ENCODE measurements at places on chromosomes 7 and 10.

DNA sequence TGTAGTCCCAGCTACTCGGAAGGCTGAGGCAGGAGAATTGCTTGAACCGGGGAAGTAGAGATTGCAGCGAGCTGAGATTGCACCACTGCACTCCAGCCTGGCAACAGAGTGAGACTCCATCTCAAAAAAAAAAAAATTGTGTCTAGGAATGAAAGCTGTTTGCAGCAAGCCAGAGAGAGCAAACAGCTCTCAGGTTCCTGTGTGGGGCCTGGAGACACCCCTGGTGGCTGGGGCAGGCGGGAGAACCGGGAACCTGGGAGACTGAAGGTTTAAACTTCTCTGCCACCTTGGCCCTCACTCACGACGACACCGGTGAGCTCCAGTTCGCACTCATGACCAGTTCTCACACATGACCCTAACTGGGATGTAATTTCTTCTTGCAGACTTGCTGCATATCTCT is 13.2 kb upstream of the UNCX start:
- no peak for DNase-seq

DNA sequence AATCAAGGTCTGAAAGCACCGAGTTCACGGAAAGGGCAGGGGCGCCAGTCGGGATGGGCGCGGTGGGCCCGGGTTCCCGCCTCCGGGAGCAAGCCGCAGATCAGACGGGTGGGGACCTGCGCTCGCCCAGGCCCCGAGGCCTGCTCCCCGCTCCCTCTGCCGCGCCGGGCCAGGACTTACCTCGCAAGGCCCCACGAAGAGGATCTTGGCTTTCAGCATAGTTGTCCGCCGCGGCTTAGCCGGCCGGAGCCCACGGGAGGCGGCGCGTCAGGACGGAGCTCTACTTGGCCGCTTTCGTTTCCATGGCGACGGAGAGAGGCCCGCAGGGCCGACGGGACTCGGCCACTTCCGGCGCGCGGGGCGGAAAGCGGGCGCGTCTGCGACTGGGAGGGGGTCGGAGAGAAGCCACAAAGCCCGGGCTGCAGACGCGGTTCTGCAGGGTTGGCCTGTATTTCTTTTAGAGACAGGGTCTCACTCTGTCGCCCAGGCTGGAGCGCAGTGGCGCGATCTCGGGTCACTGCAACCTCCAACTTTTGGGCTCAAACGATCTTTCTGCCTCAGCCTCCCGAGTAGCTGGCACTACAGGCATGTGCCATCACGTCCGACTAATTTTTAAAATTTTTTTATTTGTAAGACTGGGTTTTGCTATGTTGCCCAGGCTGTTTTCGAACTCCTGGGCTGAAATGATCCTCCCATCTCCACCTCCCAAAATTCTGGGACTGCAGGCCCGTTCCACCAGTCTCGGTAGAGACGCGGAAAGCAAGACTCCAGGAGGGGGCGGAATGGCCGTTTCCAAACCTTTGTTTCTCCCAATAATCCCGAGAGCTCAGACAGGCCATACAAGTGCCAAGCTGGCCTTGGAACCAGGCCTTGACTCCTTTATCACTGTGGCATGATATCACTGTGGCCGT is at the start of gene IFT22:
Gene IFT22, minus strand, starts transcription at position 322 of the 911 bp plus-strand sequence. Its CDS starts 103 bp downstream, at position 219.
- DNase-seq = peak; percentile 97

- no peak for DNase-seq
Observed at GRCh38 chr10:113967126-113967525, 76.5 kb upstream of the ADRB1 start.

- no peak for DNase-seq
Observed at GRCh38 chr10:128173386-128173785, 47.2 kb upstream of the MKI67 start.

DNA sequence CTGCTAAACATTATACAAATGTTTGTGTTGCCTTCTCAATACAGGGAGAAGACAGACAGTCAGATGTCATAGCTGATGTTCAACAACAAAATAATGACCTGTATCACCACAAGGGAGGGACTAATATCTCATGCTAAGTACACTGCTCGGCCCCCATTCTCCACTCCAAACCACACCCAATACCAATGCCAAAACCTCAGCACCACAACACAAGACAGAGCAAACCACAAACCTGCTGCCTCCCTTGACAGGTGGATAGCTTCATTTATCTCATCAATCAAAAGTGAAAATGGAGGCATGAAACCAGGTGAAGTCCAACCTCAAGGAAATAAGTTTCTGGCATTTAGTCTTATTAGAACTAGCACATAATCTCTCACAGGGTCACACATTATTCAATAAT is 109.5 kb downstream of the PARD3 start:
- no peak for DNase-seq

GRCh38 chr10:11838298-11838852 is 15.2 kb downstream of the PROSER2 start:
- DNase-seq = no peak

- DNase-seq = no peak
Observed at GRCh38 chr10:77576444-77577032, 61.1 kb downstream of the KCNMA1 start.

DNA sequence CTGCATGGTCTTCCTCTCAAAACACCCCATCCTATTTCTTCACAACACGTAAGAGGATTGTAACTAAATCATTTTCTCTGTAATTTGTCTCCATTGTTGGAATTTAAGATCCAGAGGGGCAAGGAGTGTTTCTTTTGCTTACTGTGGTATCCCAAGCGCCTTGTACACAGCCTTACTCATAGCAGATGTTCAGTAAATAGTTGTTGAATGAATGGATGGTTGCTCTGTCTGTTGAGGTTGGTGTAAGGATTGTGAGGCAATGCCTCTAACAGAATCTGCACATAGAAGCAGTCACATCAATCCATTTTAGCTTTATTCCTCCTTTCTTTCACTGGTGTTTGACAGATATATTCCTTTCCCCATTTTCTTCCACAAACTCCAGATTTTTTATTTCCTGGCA is 90.1 kb downstream of the ZNF365 start:
- no peak for DNase-seq

DNA sequence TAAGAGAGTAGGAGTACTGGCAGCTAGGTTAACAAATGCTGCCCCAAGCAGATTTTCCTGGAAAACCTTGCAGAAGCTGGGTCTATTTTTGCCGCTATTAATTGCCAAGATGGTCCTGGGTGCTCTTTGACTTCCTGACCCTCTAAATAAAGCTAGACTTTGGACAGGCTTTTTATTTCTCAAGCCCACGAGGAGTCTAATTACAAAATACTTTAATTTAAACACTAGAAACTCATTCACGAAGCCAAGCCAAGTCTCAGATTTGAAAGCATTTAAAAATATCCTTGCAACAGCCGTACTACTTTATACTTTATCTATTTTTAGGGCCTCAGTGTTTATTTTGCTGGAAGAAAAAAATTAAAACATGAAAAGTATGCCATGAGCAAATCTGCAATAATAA is 45.1 kb downstream of the TMEM26 start:
- no peak for DNase-seq

DNA sequence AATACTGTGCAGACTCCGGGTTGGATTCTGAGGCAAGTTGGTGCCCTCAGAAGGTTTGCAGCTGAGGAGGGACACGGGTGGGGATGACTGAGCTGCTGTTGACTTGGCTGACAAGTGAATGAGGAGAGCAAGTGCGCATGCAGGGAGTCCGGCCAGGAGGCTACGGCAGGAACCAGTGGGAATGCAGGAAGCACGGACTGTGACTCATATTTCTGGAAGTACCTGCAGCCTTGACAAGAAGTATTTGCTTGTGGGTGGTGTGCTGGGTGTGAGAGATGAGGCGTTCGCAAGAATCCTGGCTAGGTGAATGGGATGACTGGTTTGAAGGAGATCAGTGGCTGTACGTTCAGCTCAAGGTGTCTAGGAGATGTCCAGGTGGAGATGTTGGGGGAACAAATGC is 30.8 kb upstream of the FXYD4 start:
- no peak for DNase-seq

DNA sequence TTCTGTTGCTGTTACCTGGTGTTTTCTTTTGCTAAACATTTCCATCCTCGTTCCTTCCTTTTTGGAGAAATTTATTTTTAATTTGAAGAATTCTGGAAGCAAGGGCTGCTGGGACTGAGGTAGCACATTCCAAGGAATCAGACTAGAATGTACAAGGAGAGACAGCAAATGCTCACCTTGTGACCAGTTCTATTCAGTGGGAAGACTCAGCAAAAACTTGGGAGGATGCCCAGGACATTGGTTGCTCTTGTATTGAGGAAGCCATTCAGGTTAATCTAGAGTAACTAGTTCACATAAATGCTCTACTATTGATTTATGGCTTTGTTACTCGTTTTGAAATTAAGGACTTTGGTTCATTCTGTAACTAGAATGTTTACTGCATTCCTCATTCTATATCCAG is 11.3 kb downstream of the PLCE1 start:
- no peak for DNase-seq

DNA sequence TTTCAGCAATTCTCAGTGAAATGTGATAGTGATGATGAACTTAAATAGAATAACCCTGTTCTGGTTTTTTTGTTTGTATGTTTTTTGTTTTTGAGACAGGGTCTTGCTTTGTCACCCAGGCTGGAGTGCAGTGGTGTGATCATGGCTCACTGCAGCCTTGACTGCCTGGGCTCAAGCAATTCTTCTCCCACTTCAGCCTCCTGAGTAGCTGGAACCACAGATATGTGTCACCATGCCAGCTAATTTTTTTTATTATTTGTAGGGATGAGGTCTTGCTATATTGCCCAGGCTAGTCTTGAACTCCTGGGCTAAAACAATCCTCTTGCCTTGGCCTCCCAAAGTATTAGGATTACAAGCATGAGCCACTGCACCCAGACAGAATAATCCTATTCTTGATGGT is 14.3 kb upstream of the COL17A1 start:
- no peak for DNase-seq

GRCh38 chr7:25075459-25075858 is 49.6 kb downstream of the CYCS start:
- no peak for DNase-seq

DNA sequence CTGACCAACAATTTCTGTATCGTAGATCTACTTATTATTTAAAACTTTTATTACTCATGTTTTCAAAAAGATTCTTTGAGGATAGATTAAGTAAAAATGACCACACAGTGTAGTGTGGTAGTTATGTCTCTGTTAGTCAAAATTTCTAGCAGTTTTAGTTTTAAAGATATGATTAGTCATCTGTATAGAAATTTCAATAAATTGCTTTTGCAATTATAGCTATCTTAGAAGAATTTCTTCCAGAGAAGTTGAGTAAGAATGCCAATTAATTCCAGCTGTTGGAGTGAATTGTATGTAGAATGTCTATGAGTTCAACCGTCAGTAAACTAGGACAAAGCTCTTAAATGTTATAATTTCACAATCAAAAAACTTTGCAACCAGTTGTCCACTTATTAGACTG is 229.7 kb downstream of the CDK14 start:
- no peak for DNase-seq

GRCh38 chr10:60175441-60175971 is 214.2 kb downstream of the ANK3 start:
- DNase-seq = no peak

- no peak for DNase-seq
Observed at GRCh38 chr7:15166620-15167019, 264.1 kb upstream of the DGKB start.

DNA sequence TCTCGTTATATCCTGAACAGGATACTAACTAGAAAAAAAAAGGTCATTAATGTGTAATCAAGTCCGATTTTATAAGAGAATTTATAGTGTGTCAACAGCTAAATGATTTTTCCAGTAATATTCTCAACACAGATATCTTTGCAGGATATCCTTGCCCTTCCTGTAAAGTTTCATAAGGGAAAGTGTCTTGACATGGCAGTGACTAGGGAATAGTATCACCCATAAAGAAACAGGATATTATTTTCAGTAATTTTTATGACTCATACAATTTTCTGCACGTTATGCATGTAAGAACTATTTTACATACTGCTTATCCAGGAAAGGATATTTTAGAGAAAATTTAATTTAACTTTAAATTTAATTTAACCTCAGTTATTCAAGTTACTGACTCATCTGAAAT is 19.5 kb upstream of the PNLIP start:
- DNase-seq = no peak

DNA sequence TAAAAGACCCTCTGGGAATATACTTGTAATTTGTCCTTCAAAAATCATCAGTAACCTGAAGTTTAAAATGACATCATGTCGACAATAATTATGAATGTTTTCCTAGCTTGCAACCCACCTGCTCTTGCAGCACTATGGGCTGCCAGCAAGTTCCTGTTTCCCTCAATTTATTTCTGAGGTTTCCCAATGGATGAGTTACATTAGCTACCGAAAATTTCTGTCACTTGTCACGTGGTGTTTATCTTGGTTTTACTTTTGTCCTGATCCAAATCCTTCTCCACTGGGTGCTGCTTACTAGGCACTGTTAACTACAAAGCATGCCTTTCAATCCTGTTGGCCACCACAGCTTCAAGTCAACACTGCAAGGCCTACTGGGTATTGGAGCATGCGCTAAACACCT is 31.5 kb downstream of the GIMAP8 start:
- DNase-seq = no peak

DNA sequence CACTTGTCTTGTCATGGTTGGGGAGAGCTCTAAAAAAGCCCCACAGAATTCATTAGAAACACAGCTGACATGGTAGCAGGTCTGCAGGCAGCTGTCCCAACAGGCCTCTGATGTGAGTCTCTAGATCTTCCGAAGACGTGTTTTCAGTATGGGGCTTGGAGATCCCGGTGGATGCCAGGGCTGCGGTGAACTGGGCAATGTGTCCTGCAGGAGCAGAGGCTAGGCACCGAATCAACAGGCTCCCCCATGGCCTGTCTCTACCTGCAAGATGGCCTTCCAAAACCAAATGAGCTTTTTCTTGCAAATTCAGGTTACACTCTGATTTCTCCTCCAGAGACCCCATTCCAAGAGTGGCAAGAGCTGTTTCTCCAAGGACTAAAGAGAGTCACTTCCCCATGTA is 2.9 kb downstream of the CPXM2 start:
- peak; percentile 58 for DNase-seq

DNA sequence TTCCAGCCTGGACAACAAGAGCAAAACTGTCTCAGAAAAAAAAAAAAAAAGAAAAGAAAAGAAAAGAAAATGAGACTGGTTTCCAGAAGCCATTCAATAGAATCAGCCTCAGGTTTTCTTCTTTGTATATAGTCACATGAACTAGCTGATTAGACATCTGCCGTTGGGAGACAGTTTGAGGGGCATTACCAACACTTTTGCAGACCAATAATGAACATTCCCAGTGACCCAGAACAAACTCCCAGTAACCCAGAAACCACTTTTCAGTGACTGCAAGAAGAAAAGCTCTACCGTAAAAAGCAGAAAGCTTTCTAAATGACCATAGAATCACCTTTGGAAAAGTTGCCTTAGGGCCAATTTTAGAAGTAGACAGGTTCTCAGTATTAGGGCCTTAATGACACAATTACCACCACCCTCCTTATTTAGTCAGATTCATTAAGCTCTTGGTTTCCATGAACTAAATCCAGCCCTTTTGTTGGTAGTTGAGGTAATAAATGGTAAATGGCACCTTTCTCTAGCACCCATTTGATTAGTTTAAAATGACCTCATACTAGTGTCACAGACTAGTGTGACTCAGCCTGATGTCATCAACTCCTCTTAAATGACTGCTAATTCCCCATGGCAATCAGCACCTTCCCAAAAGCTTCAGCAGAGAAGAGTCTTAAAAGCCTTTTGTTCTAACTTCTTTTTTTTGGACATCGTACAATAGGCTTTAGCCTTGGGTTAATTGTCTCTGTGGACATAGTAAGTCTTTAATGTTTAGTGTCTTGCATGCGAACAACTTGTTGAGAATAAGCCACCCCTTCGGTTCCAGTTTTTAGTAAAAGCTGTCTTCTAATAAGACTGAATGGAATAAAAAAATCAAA is 33.6 kb upstream of the XRCC2 start:
- no peak for DNase-seq
